ENCODE measurements at places on chromosomes 5 and 9. TPM values are rescaled to one million over a fixed set of nuclear protein-coding genes. Genes with fewer than 3 reads are reported as not detected.

- no peaks in the 10 kb centered on the region for H3K27me3 ChIP-seq
- peaks cover 66% of the 10 kb centered on the region for H3K4me1 ChIP-seq
- H3K36me3 ChIP-seq, result no peaks in the 10 kb centered on the region
- peak; percentile 61 for DNase-seq
Observed at GRCh38 chr5:150488519-150489359, 19.2 kb upstream of the NDST1 start.

DNA sequence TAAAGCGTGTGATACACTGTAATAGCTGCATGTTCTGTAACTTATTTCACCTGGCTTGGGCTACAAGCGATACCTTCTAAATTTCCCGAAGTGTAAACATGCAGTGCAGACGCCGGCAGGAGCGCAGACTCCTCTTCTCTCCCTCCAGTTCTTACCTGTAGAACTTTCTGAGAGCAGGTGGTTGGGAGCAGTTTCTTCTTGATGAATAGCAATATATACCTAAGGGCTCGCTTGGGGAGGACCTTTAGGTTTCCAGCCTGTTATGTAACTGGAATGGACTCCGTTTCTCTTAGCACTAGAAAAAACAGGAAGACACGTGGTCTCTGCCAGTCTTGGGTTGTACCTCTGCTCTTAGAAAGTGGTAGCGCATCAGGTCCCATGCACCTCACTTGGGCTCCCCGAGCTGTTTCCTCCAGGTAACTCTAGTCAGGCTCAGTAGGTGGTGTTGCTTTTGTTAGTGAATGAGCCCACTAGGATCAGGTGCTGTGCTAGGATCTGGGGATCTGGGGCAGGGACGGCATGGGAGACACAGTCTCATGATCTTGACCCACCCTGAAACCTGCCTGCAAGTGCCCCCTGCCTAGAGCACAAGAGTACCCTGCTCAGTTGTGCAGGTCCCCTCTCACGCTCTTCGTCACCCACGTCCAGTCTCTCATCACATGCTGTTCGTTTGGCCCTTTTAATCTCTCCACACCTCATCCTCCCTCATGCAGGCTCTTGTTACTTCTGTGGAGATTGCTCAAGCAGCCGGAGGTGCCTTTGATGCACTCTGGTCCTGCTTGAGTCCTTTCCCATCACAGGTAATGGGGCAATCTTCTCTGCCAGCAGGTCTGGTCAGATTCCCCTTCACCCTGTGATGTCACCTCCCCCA, 2.8 kb downstream of the TENT4A start:
- H3K36me3 ChIP-seq, result no peaks in the 10 kb centered on the region
- H3K4me3 ChIP-seq, result no peak overlapping the region
- H3K27me3 ChIP-seq, result no peaks in the 10 kb centered on the region
- peaks cover 59% of the 10 kb centered on the region for H3K4me1 ChIP-seq

DNA sequence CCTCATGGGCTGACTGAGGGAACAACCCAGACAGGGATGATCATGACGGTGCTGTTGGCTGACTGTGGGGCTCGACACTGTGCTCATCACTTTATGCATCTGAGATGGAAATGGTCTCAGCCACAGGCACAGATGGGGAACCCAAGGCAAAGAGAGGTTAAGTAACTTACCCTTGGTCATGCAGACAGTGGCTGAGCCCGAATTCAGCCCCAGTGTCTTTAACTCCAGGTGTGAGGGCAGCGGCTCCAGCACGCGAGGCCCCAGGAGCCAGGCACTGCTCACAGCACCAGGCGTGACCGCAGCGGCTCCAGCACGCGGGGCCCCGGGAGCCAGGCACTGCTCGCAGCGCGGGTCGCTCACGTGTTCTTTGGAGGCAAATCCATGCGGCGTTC, 45.3 kb upstream of the FCN1 start:
- DNase-seq, result no peak
- H3K4me1 ChIP-seq, result no peaks in the 10 kb centered on the region
- H3K27ac ChIP-seq, result no peak overlapping the region
- H3K36me3 ChIP-seq, result no peaks in the 10 kb centered on the region

DNA sequence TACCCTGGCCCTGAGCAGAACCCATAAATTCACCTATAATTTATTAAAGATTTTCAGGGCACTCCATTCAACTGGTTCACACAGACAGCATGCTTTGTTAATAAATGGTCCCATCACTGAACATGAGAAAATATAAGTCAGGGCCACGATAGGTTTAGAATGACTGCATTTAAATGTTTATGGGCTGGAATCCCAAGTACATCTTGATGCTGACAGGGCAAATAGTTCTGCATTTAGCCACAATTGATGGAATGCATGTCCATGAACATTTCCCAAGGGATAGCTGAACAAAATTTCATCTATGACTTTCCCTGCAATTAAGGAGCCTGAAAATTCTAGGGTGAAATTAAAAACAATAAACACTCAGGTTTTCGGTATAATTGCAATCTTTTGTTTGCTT, 124.5 kb downstream of the CAAP1 start:
- H3K4me3 ChIP-seq, result no peak overlapping the region
- no peaks in the 10 kb centered on the region for H3K4me1 ChIP-seq
- no peak overlapping the region for H3K27ac ChIP-seq
- H3K36me3 ChIP-seq, result no peaks in the 10 kb centered on the region

The DENND1A gene
- total RNA-seq, result 8.6 TPM

Data from body of pancreas (tissue), 4 donors.